ENCODE measurements at places on chromosomes 6 and 20.

DNA sequence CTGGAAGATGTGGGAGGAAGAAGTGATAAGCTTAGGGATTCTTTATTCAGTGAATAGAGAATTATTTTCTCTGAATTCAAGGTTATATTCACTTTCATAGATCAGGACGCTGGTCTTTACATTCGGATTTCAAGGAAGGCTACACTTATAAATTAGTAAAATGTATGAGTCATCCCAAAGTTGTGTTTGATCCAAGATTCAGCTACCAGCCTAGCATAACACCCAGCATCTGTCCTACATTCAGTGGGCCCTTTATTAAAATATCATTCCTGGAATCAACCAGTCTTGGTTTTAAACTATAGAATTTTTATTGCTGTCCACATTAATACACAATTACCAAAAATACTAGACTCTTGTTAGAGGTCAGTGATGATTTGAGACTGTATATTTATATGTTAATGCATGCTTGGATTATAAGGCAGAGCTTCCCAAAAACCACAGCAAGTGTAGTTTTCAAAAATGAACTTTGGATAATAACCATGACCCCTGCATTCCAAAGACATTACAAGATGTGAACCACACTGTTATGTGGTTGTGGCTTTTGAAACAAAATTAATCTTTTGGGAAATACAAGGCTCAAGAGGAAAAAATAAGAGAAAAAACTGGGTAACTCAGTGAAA lies 210.7 kb upstream of the CNR1 start:
- ATAC-seq, result peak; percentile 72

GRCh38 chr20:18588574-18588933 lies 700 bp downstream of the DTD1 start:
- ATAC-seq, result peak; percentile 12

DNA sequence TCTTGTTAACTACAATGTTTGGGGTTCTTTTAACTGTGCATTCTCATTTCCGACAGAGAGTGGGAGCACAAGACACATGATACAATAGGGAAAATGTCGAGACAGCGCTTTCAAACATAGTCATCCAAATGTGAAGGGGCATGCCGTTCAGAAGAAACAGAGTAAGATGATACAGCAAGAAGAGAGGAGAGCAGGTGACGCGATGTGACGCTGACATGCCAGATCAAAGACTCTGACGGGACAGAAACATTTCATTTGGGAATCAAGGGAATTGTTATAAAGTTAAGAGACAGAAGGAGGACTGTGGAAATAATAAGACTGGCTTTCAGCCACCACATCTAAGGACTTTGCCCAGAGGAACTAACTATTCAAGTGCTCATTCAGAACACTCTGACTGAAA lies 117.4 kb downstream of the FAXC start:
- ATAC-seq, result no peak

DNA sequence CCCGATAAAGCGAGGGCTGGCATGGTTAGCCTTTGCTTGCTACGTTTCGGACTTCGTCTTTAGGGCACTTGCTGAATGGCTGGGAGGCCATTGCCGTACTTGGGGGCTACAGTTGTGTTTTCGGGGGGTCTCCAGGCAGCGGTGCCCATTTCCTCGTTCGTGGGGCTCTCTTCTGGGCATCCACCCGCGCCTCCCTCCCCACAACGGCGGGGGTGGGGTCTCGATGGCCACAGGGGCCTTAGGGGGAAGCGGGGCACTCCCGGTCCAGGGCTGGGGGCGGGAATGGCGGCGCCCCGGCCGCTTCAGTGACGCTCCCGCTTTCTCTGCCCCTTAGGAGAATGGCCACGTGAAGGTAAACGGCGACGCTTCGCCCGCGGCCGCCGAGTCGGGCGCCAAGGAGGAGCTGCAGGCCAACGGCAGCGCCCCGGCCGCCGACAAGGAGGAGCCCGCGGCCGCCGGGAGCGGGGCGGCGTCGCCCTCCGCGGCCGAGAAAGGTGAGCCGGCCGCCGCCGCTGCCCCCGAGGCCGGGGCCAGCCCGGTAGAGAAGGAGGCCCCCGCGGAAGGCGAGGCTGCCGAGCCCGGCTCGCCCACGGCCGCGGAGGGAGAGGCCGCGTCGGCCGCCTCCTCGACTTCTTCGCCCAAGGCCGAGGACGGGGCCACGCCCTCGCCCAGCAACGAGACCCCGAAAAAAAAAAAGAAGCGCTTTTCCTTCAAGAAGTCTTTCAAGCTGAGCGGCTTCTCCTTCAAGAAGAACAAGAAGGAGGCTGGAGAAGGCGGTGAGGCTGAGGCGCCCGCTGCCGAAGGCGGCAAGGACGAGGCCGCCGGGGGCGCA lies 2.4 kb downstream of the MARCKS start:
- 0 out of 3 replicates have a peak, but pooled peaks have one; percentile 0 for ATAC-seq

- ATAC-seq, result no peak
Observed at GRCh38 chr20:56017560-56017959, 12.2 kb upstream of the CBLN4 start.

GRCh38 chr20:41425180-41425884 lies 58.7 kb upstream of the EMILIN3 start:
- ATAC-seq, result no peak

DNA sequence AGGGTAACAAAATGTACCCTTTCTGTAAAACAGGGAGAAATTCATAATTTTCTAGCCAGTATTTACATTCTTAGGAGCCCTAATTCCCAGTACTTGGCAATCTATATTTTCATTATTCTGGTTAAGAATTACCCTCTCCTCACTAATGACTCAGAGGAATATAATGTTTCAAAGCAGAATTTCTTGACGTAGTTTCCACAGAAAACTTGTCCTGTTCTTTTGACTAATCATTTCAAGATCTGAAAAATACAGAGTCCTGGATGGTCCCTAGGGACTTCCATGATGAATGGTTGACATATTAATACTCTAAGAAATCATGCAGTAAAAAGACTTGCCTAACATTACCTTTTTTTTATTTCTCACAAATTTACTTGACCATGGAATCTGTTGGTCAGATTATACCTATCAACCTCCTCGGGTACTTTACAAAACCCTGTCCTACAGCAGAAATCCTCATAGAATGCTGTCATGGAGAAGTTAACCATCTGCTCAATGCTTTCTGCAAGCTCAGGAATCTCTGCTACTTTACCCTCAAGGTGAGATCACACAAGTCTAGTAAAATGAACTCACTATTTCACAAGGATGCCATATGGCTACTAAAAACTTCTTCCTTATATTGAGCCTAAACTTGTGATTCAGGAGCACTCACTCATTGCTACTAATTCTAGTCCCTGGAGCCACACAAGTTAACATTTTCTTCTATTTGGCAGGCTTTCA lies 202.1 kb upstream of the CNR1 start:
- ATAC-seq, result peak; percentile 77

GRCh38 chr20:24819331-24819965 lies 129.6 kb upstream of the CST7 start:
- no peak for ATAC-seq

Measured in SK-N-SH treated with all-trans-retinoic acid at 6 μM for 48 hours (cell line).